ENCODE measurements at places on chromosomes 7 and 10. TPM values are rescaled to one million over a fixed set of nuclear protein-coding genes. Genes with fewer than 3 reads are reported as not detected.

GRCh38 chr10:59012839-59013238, 163.6 kb upstream of the PHYHIPL start:
- no peak for DNase-seq

- DNase-seq, result peak; percentile 65
These were observed 77.4 kb downstream of the PON1 start for GRCh38 chr7:95246831-95247370.

DNA sequence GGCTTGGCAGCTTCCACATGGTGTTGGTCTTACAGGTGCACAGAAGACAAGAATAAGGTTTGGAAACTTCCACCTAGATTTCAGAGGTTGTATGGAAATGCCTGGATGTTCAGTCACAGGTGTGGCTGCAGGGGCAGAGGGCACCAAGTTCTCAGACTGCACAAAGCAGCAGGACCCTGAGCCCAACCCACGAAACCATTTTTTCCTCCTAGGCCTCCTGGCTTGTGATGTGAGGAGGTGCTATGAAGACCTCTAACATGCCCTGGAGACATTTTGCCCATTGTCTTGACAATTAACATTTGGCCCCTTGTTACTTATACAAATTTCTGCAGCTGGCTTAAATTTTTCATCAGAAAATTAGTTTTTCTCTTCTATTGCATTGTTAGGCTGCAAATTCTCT, 107.7 kb upstream of the DIP2C start:
- no peak for DNase-seq

FHIP2A gene
- 35.4 TPM for total RNA-seq

CHRM2 gene
- not detected for total RNA-seq

- peak; percentile 27 for DNase-seq
These were observed 304.9 kb upstream of the ZMIZ1 start for GRCh38 chr10:78763651-78764395.

DNA sequence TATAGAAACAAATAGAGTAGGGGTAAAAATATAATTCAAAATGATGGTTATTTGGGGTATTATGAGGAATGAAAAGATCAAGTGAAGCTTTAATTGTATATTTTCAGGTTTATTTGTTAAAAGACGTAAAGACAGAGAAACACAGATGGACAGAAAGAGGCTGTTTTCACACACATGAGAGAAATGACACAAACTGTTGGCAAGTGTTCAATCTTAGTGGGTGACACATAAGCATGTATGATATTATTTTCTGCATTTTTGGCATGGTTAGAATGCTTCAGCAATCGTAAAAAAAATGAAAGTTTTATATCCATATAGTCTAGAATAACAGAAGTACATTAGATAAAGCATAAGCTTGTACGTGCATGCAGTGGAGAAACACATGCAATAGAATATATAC, 464.4 kb upstream of the AKR1E2 start:
- DNase-seq, result no peak

GTF2IRD1 gene
- 35.7 TPM for total RNA-seq

GRCh38 chr7:4713183-4713784, 31.2 kb downstream of the FOXK1 start:
- peak; percentile 51 for DNase-seq

STAG3 gene
- total RNA-seq, result 4.2 TPM

DNA sequence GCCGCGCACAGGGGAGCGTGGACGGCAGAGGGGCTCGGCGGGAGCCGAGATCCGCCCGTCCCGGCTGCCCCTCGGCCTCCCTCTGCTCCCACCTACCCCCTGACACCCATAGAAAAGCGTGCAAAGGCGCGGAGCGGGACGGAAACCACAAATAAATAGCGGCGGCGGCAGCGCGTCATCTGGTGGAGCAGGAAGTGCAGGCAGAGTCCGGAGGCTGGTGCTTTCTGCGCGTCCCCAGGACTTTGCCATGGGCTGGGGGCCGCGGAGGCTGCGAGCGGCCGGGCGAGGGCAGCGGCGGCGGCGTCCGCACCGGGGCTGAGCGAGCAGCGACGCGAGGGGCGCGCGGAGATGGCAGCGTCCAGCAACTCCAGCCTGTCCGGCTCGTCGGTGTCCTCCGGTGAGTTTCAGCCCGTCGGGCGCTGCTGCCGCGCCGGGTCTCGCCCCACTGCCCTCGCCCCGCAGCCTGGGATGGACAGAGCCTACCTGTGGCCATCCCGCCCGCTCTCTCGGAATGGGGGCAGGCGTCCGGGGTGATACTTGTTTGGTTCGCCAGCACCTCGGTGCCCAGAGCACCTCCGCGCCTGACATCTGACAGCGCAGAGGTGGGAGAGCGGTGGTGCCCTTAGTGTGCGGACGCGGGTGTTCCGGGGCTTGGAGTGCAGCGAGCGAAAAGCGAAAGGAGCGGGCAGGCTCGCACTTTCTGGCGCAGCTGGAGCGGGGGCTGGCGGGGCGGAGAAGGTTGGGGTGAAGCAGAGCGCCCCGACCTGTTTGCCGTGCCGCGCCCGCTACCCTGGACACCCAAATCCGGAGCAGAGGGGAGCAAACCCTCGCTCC, at the start of gene CHN2:
CHN2 (plus strand) TSS at position 182 of the 834 bp plus-strand sequence.
- DNase-seq, result peak; percentile 28

DNA sequence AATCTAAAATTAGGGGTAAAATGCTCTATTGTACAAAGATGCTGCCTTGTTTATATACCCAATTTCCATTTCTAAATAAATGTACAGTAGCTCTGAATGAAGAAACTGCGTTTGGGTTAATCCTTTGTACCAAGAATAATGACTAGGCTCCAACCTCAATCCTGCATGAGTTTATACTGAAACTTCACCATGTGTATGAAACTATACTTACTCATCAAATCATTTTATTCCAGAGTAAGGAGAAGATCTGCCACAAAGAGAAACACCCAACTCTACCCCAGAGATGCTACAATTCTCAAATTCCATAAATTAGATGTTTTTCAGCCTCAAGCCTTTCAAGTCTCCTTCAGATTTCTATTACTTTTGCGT, 53.8 kb upstream of the AKR1E2 start:
- no peak for DNase-seq

- DNase-seq, result peak; percentile 93
These were observed at the start of gene TAF5 for GRCh38 chr10:103367782-103368518. TSS of gene TAF5 (plus strand) at chr10:103367976. CDS start at chr10:103367990, 14 bp downstream.

DNA sequence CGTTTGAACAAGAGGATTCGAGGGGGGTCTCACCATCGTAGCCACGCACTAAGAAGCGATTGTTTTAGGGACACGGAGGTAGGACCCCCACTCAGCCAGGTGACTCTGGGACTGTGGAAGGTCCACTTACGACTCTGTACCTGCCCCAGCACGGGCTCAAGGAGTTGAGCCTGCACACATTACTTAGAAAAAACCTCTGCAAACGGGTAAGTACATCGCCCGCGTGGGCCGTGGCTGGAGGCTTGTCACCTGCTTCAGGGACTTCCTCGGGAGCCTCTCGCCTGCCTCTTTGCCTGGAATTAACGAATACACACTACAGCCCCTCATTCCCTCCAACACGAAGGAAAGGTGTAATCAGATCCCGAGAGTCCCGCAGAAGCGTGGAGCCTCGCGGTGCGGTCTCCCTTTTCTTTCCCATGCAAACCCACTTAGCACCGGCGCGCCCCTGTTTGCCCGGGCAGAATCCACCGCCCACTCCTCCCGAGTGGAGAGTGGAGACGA, 826 bp downstream of the PODXL start:
- DNase-seq, result no peak

UCN3 gene
- total RNA-seq, result not detected

ITGB1 gene
- total RNA-seq, result 483 TPM

ZNF804B gene
- total RNA-seq, result not detected

DNA sequence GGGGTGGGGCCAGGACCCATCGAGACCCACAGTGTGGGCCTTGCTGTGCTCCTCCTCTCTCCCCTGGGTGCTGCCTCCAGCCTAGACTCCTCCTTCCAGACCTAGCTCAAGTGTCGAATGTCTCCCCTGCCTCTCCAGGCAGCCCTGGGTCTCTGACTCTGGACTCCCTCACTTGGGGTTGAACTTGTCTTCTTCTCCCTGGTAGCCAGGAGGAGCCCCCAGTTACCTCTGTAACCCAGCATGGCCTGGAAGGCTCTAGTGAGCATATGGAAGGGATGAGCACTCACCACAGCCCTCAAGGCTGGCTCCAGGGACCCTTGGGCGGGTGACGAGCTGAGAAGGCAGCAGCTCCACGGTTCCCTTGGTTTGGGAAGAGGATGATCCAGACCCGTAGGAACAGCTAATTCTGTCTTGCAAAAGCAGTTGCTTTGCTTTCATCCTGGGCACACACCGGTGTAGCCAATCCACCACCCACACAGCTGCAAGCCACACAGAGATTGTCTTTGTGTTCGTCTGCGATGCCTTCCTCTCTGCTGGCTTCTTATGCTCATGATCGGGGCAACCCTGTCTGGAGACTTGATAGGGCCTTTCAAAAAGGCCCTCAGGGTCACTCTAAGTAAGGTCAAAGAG, 52.3 kb upstream of the ANTXRL start:
- DNase-seq, result no peak

GRCh38 chr10:52500476-52500875, 186.4 kb downstream of the DKK1 start:
- no peak for DNase-seq

DNA sequence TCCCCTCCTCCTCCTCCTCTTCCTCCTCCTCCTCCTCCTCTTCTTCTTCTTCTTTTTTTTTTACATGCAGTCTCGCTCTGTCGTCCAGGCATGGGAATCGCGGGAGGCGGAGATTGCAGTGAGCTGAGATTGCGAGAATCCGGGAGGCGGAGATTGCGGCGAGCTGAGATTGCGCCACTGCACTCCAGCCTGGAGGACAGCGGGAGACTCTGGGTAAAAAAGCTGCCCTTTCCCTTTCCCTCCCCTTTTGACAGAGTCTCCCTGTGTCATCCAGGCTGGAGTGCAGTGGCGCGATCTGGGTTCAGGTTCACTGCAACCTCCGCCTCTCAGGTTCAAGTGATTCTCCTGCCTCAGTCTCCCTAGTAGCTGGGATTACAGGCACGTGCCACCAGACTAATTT, 168.1 kb upstream of the MALRD1 start:
- DNase-seq, result no peak

DNA sequence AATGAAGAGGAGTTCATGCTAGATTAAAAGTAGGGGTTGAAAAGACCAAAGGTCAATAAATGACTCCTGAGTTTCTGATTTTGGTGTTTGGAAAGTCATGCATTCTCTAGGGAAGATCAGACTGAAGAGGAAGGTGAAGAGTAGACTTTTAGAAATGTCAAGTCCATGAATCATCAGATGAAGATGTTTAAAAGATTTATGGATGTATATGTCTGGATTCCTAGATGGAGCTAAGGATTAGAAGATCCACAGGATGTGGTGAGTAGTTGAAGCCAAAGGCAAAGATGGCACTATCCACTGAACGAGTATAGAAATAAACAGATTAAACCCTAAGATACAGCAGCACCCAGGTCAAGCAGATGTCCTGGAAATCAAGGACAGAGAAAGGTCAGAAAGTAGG, 298.5 kb downstream of the GPAM start:
- DNase-seq, result no peak

ZPBP gene
- total RNA-seq, result not detected

CYP3A4 gene
- 1.5 TPM for total RNA-seq

- DNase-seq, result peak; percentile 18
These were observed 44.8 kb upstream of the FGL2 start for GRCh38 chr7:77244222-77244934.

- DNase-seq, result no peak
These were observed 9.2 kb downstream of the IKZF5 start for GRCh38 chr10:122999347-122999746.

TLX1 gene
- total RNA-seq, result not detected

DNA sequence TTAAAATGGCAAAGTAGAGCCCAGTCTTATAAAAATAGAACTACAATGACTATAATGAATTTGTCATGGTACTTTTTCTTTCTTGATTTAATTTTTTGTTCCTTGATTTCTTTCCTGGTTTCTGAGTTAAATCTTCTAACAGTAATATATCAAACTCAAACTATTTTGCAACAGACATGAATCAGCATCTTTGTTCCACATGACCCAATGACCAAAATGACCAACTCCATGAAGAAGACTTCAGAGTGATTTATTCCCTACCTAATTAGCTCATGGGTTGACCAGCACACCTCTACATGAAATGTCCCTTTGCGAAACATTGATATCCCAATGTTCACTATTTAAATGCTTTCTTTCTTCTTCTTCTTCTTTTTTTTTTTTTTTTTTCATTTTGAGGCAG, 30.9 kb downstream of the NMT2 start:
- DNase-seq, result no peak

- no peak for DNase-seq
These were observed 171.2 kb downstream of the DNAJB6 start for GRCh38 chr7:157507987-157508386.

SYT15 gene
- total RNA-seq, result 5.7 TPM

GRCh38 chr10:47371629-47372485, 12.2 kb downstream of the ZNF488 start:
- DNase-seq, result no peak

GRCh38 chr10:28541717-28542365, 8.9 kb downstream of the WAC start:
- DNase-seq, result no peak

DNA sequence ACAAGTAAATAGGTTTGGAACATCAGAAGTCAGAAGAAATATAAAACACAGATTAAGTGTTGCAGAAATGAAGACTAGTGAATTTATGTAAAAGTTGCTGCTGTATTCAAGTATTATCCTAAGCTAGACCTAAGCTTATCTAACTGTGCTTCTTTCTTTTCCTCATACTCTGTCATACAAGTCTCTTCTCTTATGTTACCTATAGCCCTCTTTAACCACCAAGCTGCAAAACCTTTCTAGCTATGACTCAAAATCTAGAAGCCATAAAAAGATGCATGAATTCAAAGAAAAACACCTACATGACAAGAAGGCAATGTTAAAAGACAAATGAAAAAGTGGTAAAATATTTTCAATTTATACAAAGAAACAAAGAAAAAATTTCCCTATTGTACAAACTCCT, 23.0 kb downstream of the DENND11 start:
- no peak for DNase-seq

UPK3BL2 gene
- 9.6 TPM for total RNA-seq

NRG3 gene
- total RNA-seq, result 0.20 TPM

DNA sequence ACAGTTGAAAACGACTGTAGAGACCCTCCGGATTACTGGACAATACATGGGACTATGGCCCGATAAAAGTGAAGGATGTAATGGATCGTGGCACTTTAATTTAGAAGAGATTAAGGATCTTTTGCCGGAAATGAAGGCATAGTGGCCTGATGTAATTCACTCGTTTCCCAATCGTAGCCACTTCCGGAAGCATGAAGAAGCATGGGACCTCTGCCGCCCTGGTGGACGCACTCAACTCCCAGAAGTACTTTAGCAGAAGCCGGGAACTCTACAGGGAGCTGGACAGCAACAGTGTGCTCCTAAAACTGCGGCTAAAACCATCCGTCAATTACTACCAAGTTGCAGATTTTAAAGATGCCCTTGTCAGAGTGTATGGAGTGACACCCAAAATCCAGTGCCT, 59.6 kb upstream of the NUPR2 start:
- no peak for DNase-seq

GRCh38 chr10:98316661-98317060, 48.7 kb upstream of the LOXL4 start:
- no peak for DNase-seq
